ENCODE measurements at places on chromosomes 3 and 15.

DNA sequence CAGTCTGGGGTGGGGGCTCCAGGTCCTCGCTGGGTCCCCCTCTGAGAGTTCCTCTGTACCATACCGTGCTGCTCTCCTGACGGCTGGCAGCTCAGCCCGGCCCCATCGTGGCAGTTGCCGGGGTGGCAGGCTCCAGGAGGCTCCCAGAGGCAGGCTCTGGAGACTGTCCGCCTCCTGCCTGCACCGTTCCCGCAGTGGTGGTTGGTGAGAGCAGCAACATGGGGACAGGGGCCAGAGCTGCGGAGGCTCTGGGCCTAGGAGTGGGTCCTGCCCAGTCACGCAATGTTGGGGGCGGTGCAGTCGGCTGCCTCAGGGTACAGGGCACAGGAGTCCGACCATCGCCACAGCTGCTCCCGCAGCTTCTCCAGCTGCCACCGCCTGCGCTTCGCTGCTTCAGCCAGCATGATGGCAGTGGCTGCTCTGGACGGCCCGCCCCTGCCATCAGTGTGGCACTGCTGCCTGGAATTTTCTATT lies 492.7 kb downstream of the AGBL1 start:
- no peak for DNase-seq

DNA sequence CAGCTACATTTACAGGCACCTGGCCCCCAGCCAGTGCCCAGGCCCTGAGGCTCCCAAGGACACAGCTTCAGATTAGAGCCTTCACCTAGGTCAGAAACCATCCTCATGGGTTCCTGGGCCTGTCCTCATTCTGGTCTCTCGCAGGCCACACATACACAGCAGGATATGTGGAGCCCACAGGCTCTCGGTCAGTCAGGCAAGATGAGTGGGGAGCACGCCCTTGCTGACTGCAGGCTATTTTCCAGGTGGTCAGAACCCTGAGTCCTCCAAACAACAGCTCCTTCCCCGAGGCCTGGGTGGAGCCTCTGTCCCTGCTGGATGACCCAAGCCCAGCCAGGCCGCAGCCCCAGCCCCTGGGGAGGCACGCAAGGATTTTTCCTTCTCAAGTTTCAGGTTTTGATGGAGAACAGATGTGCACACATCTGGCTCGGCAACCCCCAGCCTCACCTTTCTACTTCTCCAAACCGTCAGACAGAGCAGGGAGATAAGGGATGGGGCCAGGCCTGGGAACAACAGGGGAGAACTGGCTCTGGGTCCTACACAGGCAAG lies 1.6 kb downstream of the STRA6 start:
- no peak for DNase-seq

DNA sequence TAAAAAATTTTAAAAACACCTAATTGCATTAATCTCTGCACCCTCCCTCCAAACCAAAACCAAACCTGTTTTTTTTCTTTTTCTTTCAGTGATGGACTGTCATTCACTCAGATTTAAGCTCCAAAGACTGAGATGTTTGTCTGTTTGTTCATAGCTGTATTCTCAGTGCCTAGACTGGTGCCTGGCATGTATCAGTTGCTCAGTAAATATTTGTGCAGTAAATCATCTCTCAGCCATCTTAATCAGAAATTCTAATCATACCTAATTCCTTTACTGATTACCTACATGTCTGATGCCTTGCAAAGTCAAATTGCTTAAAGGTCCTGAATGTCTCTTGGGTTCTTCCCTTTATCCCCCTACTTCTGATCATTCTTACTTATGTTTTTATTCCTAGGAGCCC lies 138.8 kb downstream of the ZNF609 start:
- DNase-seq = no peak

DNA sequence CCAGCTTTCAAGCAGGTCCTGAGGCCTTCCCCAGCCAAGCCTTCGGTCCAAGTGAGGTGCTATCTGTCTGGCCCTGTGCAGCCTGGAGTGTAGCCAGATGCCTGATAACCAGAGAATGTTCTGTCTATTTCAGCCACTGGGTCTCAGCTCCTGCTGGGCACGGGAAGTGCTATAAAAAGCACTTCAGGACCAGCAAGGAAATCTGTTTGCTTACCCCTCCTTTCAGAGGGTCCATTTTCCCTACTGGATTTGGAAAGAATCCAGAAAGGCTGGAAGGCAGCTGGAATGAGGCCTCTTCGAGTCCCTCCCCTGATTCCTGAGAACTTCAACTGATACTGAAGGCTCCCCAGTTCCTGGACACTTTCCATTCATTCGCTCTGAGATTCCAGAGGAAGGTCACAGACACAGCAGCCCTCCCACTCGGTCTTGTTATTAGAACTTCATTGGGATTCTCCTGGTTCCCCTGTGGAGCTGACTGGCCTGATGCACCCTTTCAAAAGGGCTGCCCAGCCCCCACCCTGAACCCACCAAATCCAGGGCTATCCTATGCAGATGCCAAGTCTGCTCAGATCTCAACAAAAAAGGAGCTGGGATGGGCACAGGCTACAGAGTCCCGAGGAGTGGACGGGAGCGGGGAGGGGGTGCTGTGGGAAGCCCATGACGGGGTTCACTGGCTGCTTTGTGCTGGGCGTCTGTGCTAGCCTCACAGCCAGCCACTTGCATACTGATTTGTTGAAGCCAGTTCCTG lies 70.4 kb downstream of the UMPS start:
- DNase-seq = no peak

DNA sequence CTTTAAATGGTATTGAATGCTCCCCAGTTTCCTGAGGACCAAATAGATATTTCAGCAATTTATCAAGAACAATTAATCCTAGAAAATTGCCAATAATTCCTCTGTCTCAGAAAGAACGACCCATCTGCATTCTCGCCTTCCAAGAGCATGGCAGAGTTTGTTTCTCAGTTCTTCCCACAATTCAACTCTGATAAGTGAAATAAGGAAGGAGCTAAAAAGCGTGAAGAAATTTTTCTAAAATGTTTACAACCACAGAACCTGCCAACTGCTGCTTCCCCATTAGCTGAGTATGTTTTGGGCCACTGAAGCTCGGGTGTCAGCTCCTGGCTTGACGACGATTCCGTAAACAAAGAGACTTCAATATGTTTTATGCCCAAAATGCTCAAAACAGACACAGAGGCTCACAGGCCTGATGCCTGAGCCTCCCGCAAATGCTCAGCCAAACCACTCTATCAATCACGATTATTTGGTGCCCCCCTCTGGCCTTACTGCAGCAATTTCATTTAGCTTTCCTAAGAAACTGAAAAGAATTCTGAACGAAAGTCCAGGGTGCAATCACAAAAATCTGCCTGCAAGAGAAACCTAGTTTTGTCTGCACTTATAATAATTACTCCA lies 259.2 kb upstream of the CCDC54 start:
- DNase-seq = no peak

GRCh38 chr15:58043192-58043903 lies 22.2 kb downstream of the ALDH1A2 start:
- DNase-seq = no peak
